ENCODE measurements at places on chromosomes 3 and 15. TPM values are rescaled to one million over a fixed set of nuclear protein-coding genes. Genes with fewer than 3 reads are reported as not detected.

MCF2L2 gene
- 3.5 TPM for total RNA-seq

CFAP161 gene
- total RNA-seq: not detected

DNA sequence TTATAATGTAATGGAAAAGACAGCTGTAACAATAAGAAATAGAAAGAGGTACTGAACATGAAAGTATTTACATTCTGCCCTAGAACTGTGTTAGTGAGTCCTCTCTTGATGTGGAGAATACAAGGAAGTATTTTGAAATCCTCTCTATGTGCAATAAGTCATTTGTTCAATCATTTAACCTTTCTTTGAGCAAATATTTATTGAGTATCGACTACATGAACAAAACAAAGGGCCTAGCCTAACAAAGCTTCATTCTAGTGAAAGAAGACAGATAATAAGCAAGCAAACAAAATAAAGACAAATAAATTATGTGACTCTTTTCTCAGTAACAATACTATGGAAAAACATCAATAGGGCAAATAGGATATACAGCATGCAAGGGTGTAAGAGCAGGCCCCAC lies 354.9 kb upstream of the ATP11B start:
- no peak overlapping the region for H3K27ac ChIP-seq
- H3K36me3 ChIP-seq: no peaks in the 10 kb centered on the region
- no peak for DNase-seq
- no peaks in the 10 kb centered on the region for H3K4me1 ChIP-seq

SAXO2 gene
- 2.8 TPM for total RNA-seq

GRCh38 chr3:119350114-119350513 lies 55.9 kb downstream of the ARHGAP31 start:
- H3K4me1 ChIP-seq: peaks cover 31% of the 10 kb centered on the region
- H3K36me3 ChIP-seq: no peaks in the 10 kb centered on the region
- no peaks in the 10 kb centered on the region for H3K27me3 ChIP-seq
- H3K27ac ChIP-seq: no peak overlapping the region
- no peak for DNase-seq

DNA sequence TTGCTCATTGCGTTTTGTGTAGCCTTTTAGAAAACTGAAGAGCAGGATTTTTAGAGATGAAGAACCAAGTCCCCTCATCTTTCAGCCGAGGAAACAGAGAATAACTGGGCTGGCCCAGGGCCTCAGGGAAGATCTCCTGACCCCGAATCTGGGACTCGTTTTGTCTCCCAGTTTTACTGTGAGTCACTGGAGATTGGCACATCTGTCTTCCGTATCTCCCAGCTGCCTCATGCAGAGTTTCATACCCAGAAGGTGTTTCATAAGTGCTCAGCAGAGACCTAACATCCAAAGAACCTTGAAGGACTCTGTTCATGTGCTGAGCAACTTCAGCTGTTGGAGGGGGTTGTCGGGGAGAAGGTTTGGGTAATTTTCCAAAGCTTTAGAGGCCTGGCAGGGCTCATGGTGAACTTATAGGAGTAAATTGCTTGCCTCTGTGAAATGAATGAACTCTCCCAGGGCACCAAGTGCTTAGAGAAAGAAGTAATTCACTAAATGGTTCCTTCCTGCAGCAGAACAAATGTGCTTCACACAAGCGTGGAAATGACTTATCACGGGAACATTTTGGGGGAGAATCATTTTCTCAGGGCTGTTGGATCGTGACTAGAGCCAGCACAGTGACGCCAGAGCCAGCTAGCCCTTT lies 121.4 kb downstream of the FAM43A start:
- H3K36me3 ChIP-seq: no peaks in the 10 kb centered on the region
- peaks cover 5% of the 10 kb centered on the region for H3K27me3 ChIP-seq
- H3K27ac ChIP-seq: no peak overlapping the region
- no peaks in the 10 kb centered on the region for H3K4me1 ChIP-seq
- no peak for DNase-seq

GRCh38 chr15:40934457-40934856 lies 5.3 kb downstream of the DLL4 start:
- peaks cover 27% of the 10 kb centered on the region for H3K27me3 ChIP-seq
- DNase-seq: no peak
- H3K27ac ChIP-seq: no peak overlapping the region
- no peaks in the 10 kb centered on the region for H3K36me3 ChIP-seq
- H3K4me3 ChIP-seq: no peak overlapping the region

- H3K36me3 ChIP-seq: no peaks in the 10 kb centered on the region
- DNase-seq: no peak
- no peak overlapping the region for H3K4me3 ChIP-seq
- H3K4me1 ChIP-seq: no peaks in the 10 kb centered on the region
- H3K27me3 ChIP-seq: no peaks in the 10 kb centered on the region
- no peak overlapping the region for H3K27ac ChIP-seq
These were observed 51.7 kb upstream of the COL8A1 start for GRCh38 chr3:99586701-99587100.

DNA sequence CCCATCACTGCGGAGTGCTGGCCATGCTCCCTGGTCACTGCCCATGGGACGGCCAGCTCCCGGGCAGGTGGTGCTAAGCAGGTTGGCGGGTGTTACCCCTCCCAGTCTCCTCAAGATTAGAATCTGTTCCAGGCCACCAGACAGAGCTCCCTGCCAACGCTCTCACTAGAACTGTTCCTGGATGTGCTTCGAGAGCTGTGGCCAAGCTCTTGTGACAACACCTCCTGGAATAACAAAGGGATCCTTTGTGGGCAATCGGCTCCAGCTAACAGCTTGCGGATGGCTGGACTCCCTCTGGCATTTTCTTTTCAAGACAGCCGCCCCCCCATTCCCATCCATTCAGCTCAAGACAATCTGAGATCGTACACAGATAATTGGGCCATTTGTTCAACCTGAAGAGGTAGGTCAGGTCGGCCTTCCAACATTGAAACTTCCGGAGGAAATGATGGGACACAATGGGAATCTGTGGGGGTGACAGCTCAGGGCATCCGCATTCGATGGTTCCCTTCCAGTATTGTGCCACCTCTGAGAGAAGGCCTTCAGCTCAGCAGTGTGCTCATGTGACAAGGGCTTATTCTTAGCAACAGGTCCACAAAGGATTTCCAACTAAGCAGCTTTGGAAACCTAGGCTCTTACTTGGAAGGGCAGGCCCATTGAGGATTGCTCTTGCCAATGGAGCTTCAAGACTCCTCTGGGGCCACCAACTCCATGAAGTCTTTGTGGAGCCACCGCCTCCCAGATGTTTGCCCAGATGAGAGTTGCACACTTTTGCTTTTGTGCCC lies 11.6 kb upstream of the EPHB3 start:
- peaks cover 8% of the 10 kb centered on the region for H3K27me3 ChIP-seq
- no peak overlapping the region for H3K4me3 ChIP-seq
- peaks cover 2% of the 10 kb centered on the region for H3K4me1 ChIP-seq
- DNase-seq: no peak
- no peak overlapping the region for H3K27ac ChIP-seq

GRM2 gene
- 0.20 TPM for total RNA-seq

BFSP2 gene
- 1.1 TPM for total RNA-seq

Data from activated CD8-positive, alpha-beta T cell treated with anti-CD3 and anti-CD28 coated beads for 36 hours (primary cell).